Mammary epithelial cell (primary cell): ENCODE measurements at places on chromosomes 5 and 9.
A peak's percentile ranks its signal among the peaks of the same experiment; 100 is the strongest.

- no peak for DNase-seq
Measured at GRCh38 chr5:21424907-21425306, 1428.2 kb downstream of the CDH12 start.

DNA sequence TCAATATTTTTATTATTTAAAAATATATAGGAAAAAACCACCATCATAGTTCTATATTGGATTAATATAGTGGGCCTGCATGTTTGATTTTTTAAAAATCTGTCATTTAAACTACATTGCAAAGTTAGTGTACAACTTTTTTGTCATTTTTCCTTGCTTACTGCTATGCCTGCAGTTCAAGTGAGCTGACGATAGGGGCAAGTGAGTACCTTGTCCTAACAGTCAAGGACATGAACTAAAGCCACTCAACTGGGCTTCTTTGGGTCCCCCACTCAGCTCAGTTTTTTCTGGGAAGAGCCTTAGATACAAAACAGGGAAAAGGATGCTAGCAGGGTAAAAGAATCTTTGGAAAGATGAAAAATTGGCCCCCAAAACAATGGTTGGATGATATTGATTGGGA is 269.9 kb downstream of the MAN2A1 start:
- no peak for DNase-seq

DNA sequence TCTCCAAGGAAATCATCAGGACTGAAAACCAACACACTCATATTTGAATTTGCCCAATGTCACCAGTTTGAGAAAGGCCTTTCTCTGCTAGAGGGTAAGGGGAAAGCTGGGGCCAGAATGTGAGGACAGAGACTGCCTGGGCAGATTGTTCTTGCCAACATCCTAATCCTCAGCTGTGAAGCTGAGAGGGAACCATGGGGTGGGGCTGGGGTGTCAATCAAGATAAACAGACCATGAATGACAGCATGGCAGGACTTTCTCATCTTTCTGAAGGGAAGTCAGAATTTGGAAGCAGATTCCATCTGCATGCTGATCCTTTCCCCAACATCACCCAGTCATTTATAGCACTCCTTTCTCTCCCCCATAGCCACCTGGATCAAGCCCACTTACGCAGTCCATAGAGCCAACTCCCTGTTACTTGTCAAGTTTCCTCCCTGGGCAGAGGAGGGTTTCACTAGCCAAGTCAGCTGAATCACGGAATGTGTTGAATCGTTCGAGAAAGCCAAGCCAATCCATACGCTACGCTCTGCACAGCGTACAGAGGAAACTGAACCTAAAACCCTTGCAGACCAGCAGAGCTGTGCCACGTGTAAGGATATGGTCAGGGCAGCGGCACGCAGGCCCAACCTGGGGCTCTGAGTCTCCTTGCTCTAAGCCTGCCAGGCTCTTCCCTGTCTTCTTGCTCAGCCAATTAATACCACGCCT is 14.9 kb downstream of the GLDC start:
- DNase-seq, result no peak

GRCh38 chr9:2157277-2158110 is 142.3 kb downstream of the SMARCA2 start:
- DNase-seq, result peak; percentile 72

DNA sequence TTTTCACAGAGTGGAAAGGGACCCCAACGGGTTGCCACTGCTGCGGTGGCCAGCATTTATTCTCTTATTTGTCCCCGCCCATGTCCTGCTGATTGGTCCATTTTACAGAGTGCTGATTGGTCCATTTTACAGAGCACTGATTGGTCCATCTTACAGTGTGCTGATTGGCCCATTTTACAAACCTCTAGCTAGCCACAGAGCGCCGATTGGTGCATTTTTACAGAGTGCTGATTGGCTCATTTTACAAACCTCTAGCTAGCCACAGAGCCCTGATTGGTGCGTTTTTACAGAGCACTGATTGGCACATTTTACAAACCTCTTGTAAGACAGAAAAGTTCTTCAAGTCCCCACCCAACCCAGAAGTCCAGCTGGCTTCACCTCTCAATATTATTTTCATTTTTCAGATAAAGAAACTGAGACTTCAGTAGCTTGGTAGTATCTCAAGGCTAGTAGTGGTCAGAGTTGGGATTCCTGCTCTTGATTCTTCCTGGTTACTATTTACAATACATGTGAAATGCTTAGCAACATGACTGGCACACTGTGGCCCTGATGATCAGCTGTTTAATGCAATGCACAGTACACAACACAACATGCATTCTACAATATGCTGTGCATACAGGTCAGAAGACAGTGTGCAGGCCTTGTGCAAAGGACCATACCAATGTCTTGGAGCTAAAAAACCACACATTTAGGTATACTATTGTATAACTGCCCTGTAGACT is 63.6 kb upstream of the BOD1 start:
- DNase-seq, result no peak

GRCh38 chr9:87137718-87138117 is 190.4 kb upstream of the GAS1 start:
- no peak for DNase-seq

DNA sequence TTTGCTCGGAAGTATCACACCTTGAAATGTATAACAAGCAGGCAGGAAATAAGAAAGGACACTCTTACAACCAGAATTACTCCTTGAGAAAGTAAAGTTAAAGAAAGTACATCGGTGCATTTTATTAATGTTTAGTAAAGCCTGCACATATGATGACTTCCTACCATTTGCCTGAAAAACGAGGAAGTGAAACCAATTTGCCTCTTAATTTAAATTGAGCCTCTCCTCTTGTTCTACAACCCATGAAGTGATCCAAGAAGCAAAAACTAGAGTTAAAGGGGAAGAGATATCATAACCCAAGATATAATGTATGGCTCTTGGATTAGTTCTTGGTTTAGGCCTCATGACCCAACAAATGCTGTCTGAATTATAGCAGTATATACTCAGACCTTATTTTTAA is 95.6 kb downstream of the GNAQ start:
- DNase-seq, result no peak

- no peak for DNase-seq
Measured at GRCh38 chr9:2299843-2300205, 284.7 kb downstream of the SMARCA2 start.

DNA sequence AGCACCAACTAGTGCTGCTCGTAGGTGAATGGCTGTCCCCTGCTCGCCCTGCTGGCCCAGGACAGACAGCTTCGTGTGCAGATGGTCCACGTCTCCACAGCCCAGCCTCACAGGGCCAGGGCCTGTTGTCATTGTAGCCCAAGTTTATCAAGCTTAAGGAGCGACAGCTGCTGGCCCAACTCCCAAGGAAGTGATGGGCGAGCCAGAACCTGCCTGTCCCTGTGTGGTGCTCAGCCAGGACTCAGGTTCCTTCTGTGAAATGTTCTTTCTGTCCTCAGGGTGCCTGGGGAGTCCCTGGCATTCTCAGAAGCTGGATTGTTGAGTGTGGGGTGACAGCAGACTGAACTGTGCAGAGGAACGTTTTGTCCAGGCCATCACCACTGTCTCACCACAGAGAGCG is 16.4 kb downstream of the TRIP13 start:
- DNase-seq, result peak; percentile 68

DNA sequence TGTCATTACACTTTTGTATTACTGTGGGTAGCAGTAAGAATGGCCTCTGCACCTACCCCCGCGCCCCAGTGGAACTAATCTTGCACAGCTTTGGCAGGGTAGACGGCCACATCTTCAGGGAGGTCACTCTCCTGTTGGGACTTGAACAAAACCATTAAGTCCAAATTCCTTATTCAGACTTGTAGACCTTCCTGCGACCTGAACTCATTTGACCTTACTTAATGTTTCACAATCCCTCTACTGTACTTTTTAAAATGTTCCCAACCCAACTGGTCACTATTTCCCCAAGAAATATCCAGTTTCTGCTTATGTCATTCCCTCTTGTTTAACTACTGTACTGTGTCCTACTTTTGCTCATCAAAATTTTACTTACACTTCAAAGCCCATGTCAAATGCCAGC is 5.3 kb upstream of the FAM120AOS start:
- DNase-seq, result peak; percentile 57
